Fibroblast of skin of back (primary cell): ENCODE measurements at places on chromosomes 16 and 17.
A peak's percentile ranks its signal among the peaks of the same experiment; 100 is the strongest.

DNA sequence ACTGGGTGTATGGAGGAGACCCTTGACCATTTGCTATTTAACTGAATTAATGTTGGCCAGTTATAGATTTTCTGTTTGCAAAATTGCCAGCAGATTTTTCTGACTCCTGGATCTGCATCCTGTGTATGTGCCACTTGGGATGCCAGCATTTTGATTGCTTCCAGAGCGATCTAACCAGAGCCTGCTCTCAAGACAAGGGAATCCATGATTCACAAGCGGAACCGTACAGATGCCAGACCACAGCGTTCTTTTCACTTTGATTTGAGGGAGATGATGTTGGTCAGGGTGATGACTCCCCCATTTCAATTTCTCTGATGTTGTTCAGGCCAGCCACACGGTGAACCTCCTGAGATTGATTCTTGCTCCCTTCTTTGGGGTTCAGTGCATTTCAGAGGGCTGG, 228.7 kb downstream of the CDH13 start:
- peak; percentile 30 for DNase-seq

- no peak for DNase-seq
Observed at GRCh38 chr17:19748807-19749193, 702 bp upstream of the ALDH3A1 start.

DNA sequence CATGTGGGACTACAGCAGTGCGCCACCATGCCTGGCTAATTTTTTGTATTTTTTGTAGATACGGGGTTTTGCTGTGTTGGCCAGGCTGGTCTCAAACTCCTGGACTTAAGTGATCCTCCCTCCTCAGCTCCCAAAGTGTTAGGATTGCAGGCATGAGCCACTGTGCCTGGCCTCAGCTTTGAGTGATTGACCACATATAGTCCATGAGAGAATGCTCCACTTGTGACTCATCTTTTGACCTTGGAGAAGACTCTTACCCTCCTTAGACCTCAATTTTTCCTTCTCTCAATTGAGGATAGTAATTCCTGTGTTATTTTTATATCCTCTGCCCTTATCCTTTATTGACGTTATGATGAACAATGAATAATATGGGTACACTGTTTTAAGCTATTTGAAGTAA, 30.9 kb upstream of the DUSP14 start:
- DNase-seq, result peak; percentile 93

GRCh38 chr16:59907611-59908010, 1173.5 kb upstream of the GOT2 start:
- no peak for DNase-seq

DNA sequence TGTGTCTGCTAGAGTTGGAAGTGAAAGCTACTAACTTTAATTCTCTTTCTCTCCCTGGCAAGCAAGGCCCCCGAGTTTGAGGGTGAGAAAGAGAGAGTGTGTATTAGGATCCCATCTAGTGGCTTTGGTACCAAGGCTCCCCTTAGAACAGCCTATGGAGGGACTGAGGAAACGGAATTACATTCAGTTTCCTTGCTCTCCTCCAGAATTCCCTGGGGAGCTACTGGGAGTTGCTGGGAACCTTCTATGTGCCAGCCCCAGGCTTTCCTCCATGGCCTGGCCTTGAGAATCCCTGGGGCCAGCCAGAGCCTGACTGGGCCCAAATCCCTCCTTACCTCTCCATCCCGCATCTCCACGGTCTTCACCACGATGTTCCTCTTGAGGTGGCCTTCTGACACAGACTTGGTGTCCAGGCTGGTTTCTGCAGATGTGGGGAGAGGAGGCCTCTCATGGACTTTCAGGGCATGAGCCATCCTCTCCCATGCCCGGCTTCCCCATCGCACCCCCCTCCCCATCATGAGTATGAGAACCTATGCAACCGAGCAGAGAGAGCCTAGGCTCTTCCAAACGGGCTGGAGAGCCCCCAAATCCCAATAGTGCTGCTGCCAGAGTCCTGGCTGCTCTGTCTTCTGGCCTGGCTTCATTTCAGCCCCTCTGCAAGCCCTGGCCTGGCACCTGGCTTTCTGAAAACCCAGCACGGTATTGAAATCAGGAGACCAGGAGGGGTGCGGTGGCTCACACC, 7.4 kb downstream of the GFAP start:
- DNase-seq, result peak; percentile 42

DNA sequence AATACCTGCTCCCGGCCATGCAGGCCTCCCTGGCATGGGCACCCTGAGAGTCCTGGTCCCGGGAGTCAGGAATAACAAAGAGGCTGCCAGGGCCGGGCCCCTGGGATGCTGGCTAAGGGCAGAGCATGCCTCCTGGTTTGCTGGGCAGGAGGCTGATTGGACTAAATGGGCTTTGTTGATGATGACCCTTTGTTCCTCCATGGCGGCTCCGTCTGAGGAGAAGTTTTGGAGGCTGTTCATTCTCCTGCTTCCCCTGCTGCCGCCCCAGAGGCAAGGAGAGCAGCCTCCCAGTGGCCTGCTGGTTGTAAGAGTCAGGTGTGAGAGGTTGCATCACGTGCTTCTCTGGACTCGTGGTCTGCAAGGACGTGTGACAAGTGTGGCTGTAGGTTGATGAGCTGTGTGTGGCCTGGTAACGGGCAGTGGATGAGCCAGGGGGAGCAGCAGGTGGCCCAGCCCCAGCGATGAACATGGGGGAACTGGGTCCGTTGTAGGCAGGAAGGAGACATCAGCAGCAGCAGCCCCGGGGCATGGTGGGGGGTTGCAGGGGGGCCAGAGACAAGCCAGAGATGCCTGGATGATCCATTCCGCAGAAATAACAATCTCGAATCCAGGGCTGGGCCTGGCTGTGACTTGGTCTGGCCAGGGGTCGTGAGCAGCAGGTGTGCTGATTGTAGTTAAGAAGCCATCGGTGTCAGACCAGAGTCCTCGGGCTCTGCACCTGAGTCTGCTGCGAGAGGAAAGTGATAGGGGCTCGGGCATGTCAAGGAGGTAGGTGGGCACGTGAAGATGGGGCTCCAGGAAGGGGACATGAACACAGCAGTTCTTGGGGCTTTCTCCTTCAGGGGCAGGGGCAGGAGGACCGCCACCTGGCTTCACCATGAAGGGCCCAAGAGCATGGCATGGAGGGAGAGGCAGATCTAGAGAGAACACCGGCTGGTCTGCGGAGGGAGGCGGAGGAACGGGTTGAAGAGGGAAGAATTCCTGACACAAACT, 101.4 kb downstream of the TNFRSF13B start:
- DNase-seq, result no peak

- DNase-seq, result no peak
Observed at GRCh38 chr16:35745191-35745590, 2285.8 kb downstream of the TP53TG3F start.

- peak; percentile 18 for DNase-seq
Observed at GRCh38 chr17:14776791-14777190, 475.9 kb downstream of the HS3ST3B1 start.
